ENCODE measurements at places on chromosomes 7 and 10. TPM values are rescaled to one million over a fixed set of nuclear protein-coding genes. Genes with fewer than 3 reads are reported as not detected.

DNA sequence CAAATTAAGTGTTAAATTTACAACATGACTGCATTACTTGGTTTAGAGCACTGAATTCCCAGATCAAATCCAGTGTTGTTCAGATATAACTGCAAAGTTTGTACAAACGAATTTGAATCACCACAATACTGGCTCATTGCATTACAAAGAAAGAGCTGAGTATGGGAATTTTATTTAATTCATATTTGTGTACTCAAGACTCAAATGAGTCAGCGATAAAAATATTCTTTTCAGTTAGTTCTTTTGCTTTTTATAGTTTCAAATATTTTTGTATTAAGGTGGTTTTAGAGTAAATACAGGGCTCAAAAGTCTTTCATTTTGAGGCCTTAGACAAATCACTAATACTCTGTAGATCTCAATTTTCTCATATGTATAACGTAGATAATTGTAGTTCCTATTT lies 68.6 kb upstream of the LRGUK start:
- no peak for DNase-seq

- no peak for DNase-seq
Observed at GRCh38 chr10:5524641-5525560, at the start of gene CALML3. CALML3 (plus strand) TSS chr10:5524961; CDS start chr10:5525086, 125 bp downstream.

GRCh38 chr7:129091484-129092002 lies 36.6 kb upstream of the TNPO3 start:
- peak; percentile 25 for DNase-seq

DNA sequence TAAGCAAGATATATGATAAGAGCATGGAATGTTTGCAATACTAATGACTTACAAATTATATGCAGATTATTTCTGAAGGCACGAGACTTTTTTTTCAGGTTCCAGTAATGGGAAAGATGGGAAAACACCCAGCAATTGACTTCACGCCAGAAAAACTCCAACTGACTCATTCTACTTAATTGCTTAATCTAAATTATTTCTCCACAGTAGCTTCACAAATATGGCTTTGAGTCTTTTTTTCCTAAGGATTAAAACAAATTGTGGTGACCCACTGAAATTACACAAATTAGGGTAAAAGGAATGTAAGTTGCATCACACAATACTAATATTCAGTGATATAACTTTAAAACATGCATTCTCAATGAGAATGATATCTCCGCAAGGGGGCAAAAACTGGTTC lies 138.7 kb downstream of the GNAI1 start:
- DNase-seq, result no peak

DNA sequence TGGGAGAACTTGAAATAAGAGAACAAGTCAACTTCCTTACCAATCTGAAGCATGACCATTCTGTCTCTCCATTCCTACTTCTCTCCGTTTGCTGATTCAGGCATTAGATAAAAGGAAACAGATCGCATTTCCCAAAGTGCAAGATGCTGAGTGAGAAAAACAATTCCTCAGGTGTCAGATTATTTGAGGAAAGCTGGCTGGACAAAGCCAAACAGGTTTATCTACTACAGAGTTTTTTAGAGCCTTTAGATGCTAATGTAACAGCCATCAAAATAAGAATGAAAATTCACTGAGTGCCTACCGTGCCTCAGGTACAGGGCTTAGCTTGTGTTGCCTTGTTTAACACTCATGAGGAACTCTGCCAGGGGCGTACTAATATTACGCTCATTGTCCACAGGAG lies 135.9 kb upstream of the MBL2 start:
- DNase-seq, result no peak

DNA sequence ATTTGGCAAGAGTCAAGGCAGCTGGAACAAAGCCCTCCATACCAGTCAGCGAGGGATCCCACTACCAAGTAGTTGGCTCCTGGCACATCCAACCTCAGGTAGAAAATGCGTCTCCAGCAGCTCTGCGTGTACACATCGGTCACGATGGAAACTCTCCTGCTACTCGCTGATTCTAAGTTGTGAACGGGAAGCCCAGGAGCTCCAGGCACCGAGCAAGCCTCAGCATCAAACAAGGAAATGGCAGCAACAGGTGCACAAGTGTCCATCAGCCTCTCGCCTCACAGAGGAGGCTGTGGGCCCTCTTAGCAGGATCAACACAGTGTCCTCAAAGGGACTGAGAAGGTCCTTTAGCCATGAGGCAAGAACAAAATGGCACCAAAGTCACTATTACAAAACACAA lies 127.0 kb downstream of the TCERG1L start:
- no peak for DNase-seq

The LRIT1 gene
- not detected for polyA plus RNA-seq

The CXCL12 gene
- 206 TPM for polyA plus RNA-seq

All from forelimb muscle (tissue), 1 donor.